Ascending aorta (tissue), 2 donors: ENCODE measurements at places on chromosomes 11 and 22. TPM values are rescaled to one million over a fixed set of nuclear protein-coding genes. Genes with fewer than 3 reads are reported as not detected.

- no peak for DNase-seq
Measured at GRCh38 chr11:102920118-102920684, 35.3 kb downstream of the MMP13 start.

Gene TTC36
- 30.4 TPM for total RNA-seq

Gene MS4A4A
- 7.9 TPM for total RNA-seq

GRCh38 chr11:62427630-62428233 is 8.9 kb downstream of the SCGB1A1 start:
- no peak for DNase-seq

Gene SCN3B
- total RNA-seq, result 4.7 TPM

DNA sequence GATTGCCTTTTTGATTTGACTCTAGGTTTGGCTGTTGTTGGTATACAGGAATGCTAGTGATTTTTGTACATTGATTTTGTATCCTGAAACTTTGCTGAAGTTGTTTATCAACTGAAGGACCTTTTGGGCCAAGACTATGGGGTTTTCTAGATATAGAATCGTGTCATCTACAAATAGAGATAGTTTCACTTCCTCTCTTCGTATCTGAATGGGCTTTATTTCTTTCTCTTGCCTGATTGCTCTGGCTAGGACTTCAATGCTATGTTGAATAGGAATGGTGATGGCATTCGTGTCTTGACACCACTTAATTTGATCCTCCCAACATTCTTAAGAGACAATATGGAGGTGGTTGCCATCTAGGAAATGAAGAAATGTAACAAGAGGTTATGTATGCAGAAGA is 388.1 kb upstream of the API5 start:
- no peak for DNase-seq
